ENCODE measurements at places on chromosomes 12 and 14.

DNA sequence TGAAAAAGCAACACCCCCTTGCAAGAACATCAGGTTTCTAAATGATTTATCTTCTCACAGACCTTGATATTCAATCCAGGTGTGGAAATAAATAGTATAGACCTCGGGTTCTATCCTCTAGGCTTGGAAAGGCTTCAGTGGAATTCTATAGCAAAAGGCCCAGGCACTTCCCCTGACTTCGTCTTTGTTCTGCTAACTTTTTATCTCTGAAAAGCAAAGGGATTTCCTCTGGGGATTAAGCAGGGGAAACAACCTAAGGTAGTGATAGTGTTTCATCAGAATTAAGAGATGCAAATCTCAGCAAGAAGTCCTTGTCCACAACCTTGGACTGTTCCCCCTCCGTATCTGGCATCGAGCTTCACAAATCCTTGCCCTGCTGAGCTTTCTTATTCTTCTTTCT is 59.5 kb upstream of the DUSP6 start:
- no peak for DNase-seq

DNA sequence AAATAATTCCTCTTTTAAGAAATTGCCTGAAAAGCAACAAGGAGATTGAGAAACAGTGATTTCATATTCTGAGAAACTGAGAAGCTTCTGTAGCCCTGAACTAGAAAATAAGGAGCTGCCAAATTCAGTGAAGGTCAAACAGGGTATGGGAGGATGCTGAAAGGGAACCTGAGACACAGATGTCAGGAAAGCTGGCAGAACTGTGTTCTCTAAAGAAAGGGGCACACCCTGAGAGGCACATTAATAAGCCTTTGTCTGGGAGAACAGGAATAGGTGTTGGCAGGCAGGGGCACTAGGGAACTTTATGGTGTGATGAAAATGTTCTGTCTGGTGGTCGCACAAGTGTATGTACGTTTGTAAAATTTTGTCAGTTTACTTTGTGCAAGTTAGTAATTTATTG is 29.6 kb downstream of the VRK1 start:
- DNase-seq, result no peak

DNA sequence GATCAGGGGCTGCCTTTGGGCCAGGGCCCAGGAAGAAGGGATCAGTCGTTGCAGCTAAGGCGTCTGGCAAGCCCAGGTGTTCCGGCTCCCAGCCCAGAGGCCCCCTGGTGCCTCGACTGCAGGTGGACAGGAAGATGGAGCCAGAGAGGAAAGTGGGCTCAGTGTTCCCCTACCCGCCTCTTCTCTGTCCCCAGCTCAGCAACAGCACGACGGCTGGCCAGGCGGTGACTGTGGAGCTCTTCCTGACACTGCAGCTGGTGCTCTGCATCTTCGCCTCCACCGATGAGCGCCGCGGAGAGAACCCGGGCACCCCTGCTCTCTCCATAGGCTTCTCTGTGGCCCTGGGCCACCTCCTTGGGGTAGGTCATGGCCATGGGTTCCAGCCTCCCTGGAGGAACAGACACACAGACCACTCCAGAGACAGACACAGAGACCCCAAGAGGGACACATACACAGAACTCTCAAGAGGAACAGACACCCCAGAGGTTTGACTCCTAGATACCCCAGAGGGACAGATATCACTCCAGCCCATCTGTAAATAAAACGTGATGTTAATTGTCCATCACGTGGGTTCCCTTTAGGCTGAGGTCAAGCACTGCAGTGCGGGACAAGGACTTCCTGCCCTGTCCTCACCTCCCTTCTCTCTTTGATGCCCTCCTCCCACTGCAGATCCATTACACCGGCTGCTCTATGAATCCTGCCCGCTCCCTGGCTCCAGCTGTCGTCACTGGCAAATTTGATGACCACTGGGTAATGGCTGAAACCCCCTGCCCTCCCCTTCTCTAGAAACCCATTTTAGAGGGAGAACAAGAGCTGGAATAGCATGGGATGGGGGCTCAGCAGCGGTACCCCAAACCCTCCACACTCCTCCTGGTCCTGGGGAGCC is 3.7 kb downstream of the AQP2 start:
- DNase-seq, result no peak

DNA sequence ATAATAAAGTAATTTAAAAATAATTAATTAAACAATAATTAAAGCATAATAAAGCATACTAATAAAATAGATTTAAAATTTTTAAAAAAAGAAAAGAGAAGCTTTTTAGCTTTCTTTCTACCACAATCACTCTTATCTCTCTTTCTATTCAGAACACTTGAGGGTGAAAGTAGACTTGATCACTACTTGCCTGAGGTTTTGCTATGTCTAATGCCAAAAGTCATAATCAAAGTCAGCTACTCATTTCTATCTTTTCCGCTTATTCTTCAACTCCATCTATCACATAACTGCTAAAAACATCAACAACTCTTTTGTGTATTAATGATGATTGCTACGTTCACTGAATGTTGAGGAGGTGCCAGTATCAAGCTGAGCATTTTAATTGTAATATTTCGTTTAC is 202.0 kb upstream of the KRR1 start:
- no peak for DNase-seq

GRCh38 chr12:100672075-100672592 is 98.7 kb downstream of the GAS2L3 start:
- DNase-seq, result peak; percentile 49

DNA sequence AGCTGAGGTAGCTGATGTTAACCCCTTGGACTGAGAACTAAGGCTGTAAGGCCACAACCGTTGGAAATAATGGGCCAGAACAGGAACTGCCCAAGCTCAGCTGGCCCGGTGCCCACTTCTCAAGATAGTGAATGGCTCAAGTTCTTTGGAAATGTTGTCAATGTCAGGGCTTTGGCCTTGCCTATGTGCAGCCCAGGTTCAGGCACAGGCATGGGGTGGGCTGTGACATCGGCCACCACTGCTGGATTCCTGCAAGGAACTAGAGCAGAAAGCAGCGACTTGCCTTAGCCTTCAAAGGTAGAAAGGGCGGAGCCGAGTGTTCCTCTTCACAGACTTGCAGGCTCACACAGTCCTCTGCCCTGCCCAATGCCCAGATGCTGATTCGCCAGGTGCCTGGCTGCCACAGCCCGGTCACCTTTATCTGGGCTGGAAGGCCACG is 291.2 kb downstream of the ZFP36L1 start:
- no peak for DNase-seq

- DNase-seq, result peak; percentile 68
Observed at GRCh38 chr12:104653730-104654664, 197.2 kb downstream of the CHST11 start.

DNA sequence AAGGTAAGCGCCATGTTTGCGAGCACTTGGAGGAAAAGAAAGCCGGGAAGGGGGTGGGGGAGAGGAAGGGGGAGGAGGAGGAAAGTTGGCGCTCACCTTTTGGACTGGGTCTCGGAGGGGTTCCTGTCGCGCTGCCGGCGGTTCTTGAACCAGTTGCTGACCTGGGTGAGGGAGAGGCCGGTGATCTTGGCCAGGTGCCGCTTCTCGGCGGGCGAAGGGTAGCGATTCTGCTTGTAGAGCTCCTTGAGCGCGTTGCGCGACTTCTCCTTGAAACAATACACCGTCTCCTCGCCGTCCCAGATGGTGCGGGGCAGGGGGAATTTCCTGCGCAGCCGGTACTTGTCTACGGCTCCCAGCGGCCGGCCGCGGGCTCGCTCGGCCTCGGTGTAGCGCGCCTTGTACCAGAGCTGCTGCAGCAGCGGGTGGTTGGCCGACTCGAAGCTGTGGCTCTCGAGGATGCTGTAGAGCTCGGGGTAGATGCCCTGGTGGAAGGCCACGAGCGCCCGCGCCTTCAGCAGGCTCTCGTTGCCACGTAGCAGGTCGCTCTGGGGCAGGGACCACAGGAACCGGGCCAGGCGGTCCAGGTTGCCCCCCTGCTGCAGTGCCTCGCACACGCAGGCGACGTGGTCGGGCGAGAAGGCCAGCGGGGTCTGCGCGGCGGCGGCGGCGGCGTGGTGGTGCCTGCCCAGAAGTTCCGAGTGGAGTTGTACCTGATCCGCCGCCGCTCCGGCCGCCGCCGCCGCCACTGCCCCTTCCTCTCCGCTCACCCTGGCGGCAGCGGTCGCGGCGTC is 840 bp downstream of the SIX4 start:
- DNase-seq, result peak; percentile 63

DNA sequence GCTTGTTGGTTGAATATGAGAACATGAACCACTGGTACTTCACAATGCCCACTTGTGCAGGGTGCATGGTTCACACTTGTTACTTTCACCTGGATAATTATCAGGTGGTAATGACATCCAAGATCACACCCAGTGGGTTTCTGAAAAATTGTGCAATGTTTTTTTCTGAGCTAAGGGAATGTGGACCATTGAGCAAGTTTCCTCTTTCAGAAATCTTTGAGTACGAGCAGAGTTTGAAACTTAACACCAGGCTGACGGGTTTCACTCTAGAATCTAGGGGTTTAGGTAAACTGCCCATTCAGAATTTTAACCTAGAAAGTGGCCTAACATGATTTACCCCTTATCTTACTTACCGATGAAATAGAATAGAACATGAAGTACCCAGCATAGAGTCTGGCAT is 389.6 kb downstream of the PAWR start:
- DNase-seq, result no peak

DNA sequence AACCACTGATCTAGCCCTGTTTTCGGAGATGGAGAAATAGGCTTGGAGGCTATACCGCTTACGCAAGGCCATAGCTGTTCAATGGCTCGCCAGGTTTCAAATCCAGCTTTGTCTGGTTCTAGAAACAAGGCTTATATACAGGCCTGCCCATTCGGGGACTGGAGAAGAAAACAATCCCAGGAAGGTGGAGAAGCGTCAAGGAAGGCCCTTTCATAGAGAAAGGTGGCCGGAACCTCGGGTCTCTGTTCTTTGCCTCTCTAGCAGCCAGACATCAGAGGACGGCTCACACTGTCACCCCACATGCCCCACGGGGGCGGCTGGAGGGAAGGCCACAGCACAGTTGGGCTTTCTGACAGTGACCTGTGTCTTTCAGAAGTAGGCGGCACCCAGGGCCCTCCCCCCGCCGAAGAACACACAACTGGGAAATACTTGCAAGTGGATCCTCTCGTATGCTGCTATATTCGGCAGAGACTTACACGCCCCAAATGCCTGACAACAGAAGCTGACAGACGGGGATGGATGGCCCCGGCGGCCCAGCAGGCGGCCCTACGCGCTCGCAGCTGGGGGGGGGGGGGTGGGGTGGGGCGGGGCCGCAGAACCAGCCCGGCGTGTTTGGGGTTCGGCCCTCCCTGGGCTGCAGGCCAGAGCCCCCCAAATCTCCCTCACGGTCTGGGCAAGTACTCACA is 4.5 kb upstream of the SETD1B start:
- DNase-seq, result peak; percentile 81

DNA sequence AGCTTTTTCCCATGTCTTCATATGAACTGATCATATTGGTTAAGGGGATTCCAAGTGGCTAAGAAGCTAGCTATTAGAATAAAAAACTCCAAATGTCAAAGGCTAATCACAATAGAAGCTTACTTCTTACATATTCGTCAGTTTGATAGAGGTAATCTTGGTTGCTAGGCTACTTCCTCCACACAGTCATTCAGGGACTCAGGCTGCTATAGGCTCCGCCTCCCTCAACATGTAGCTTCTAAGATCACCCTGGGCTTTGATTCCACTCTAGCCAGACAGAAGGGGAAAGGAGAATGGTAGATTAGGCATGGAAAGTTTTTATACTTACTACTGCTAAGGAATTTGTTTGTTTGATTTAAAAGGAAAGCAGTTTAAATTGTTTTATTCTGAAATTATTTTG is 207.9 kb downstream of the EFCAB11 start:
- DNase-seq, result no peak

DNA sequence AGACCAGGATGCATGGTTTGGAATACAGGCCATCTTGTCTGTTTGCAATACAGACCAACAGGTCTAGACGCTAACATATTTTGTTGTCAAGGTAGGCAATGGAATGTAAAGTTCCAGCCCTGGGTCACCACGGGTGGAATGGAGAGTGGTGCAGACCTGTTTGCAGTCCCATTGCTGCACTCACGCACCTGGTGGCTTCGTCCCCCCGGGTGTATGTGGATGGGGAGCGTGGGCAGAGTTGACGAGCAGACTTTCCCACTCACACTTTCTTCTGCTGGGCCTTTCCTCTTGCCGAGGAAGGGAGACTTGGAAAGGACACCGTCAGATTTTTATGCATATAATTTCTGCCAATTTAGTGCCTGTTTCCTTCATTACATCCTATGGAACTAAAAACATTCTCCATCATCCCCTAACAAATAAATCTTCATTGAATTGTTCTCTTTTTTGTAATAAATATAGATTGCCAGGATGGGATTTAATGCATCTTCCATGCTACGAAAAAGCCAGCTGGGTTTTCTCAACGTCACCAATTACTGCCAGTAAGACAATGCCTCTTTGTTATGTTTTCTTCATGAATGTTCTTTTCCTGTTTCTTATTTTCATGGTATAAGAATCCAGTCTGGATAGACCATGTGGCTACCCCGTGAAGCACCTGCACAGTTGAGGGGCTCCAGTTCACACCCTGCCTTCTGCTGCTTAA is 15.2 kb downstream of the DCAF4 start:
- no peak for DNase-seq

GRCh38 chr12:25797949-25798348 is 160.5 kb upstream of the RASSF8 start:
- DNase-seq, result no peak

- no peak for DNase-seq
Observed at GRCh38 chr14:106508216-106508615, 981.8 kb downstream of the TMEM121 start.

DNA sequence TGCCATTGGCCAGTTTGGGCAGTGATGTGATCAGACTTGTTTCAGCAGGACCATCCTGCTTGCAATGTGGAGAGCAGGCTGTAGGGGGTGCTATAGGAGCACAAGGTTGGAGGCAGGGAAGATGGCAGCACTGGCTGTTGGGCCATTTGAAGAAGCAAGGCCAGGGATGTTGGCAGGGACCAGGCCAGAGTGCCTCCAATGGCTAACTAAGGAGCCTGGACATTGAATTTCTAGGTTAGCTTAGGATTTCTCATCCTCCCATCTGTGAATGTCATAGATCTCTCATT is 23.5 kb downstream of the FGF23 start:
- DNase-seq, result peak; percentile 72

- DNase-seq, result no peak
Observed at GRCh38 chr12:573232-573631, 90.0 kb downstream of the NINJ2 start.

- DNase-seq, result no peak
Observed at GRCh38 chr12:100170313-100170858, 27.7 kb upstream of the BLTP3B start.

GRCh38 chr14:68511129-68512047 is 281.5 kb downstream of the ZFP36L1 start:
- no peak for DNase-seq

DNA sequence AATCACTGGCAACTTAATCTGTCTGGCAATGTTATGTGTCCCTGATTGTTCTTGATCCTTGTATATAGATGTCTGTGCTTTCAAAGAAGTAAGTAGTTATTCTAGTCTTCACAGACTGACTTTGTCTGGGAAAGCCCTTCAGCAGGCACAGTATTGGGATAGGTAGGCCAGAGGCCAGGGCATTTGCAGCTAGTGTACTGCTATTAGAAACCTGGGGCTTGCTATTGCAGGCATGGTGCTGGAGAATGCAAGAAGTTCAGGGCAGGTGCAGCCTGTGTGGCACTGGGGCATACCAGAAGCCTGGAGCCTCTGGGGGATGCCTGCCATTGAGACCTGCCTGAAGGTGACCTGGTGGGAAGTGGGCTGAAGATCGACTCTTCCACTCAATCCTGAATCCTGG is 96.3 kb downstream of the TMTC3 start:
- no peak for DNase-seq
